ENCODE measurements at places on chromosomes 12 and 14. TPM values are rescaled to one million over a fixed set of nuclear protein-coding genes. Genes with fewer than 3 reads are reported as not detected.

BBS10 gene
- total RNA-seq: 11.2 TPM

DPPA3 gene
- total RNA-seq: not detected

CLEC4E gene
- not detected for total RNA-seq

DCN gene
- total RNA-seq: not detected

ATL1 gene
- 3.8 TPM for total RNA-seq

FGD4 gene
- total RNA-seq: 3.9 TPM

CLEC4C gene
- total RNA-seq: 0.39 TPM

ANKRD33 gene
- not detected for total RNA-seq

SUOX gene
- 7.5 TPM for total RNA-seq

GNPNAT1 gene
- total RNA-seq: 7.8 TPM

KRT3 gene
- total RNA-seq: not detected

GRCh38 chr12:41881891-41882805 lies 262.5 kb downstream of the GXYLT1 start:
- no peak overlapping the region for H3K27ac ChIP-seq
- DNase-seq: no peak
- H3K27me3 ChIP-seq: no peaks in the 10 kb centered on the region
- no peaks in the 10 kb centered on the region for H3K4me1 ChIP-seq

GRCh38 chr12:123516216-123516780 lies 17.2 kb downstream of the RILPL1 start:
- DNase-seq: no peak
- H3K36me3 ChIP-seq: no peaks in the 10 kb centered on the region
- no peaks in the 10 kb centered on the region for H3K27me3 ChIP-seq
- H3K27ac ChIP-seq: no peak overlapping the region

DNA sequence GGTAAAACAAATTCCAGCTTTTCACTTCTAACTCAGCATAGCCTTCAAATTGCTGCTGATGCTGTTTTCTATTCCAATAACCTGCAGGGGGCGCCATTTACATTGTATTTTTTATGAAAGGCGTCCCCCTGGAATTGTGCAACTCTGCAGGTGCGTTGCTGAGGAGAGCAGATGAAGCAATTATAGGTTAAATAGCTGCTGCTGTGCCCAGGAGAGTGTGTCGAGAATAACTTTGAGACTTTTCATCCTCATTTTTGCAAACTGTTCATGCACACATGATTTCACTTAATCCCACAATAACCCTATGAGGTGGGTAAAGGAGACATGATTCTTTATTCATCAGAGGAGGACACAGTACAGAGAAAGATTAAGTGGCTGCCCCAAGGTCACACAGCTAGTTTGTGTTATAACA lies 75.7 kb downstream of the MYRFL start:
- no peaks in the 10 kb centered on the region for H3K36me3 ChIP-seq
- DNase-seq: peak; percentile 75
- no peaks in the 10 kb centered on the region for H3K27me3 ChIP-seq

GRCh38 chr14:73313151-73313550 lies 75.8 kb downstream of the PAPLN start:
- H3K4me3 ChIP-seq: no peak overlapping the region
- no peaks in the 10 kb centered on the region for H3K27me3 ChIP-seq
- DNase-seq: no peak

- no peak overlapping the region for H3K27ac ChIP-seq
- H3K27me3 ChIP-seq: peaks cover 30% of the 10 kb centered on the region
- no peaks in the 10 kb centered on the region for H3K36me3 ChIP-seq
- H3K4me3 ChIP-seq: no peak overlapping the region
- peaks cover 17% of the 10 kb centered on the region for H3K4me1 ChIP-seq
- no peak for DNase-seq
Observed at GRCh38 chr12:6834254-6834653, 6.0 kb downstream of the P3H3 start.

- DNase-seq: no peak
- H3K4me1 ChIP-seq: peaks cover 14% of the 10 kb centered on the region
- no peak overlapping the region for H3K27ac ChIP-seq
- H3K36me3 ChIP-seq: no peaks in the 10 kb centered on the region
- H3K27me3 ChIP-seq: peaks cover 17% of the 10 kb centered on the region
Observed at GRCh38 chr12:32891956-32892355, 4.6 kb downstream of the PKP2 start.

- no peak overlapping the region for H3K27ac ChIP-seq
- no peak for DNase-seq
- H3K27me3 ChIP-seq: no peaks in the 10 kb centered on the region
- H3K4me3 ChIP-seq: no peak overlapping the region
- H3K36me3 ChIP-seq: no peaks in the 10 kb centered on the region
Observed at GRCh38 chr12:52670961-52671360, 9.2 kb downstream of the KRT1 start.

GRCh38 chr12:51441583-51441982 lies 17.0 kb downstream of the SLC4A8 start:
- no peaks in the 10 kb centered on the region for H3K27me3 ChIP-seq
- H3K4me1 ChIP-seq: no peaks in the 10 kb centered on the region
- H3K27ac ChIP-seq: no peak overlapping the region

- H3K36me3 ChIP-seq: no peaks in the 10 kb centered on the region
- no peaks in the 10 kb centered on the region for H3K4me1 ChIP-seq
- DNase-seq: no peak
- H3K4me3 ChIP-seq: no peak overlapping the region
- H3K27ac ChIP-seq: no peak overlapping the region
- peaks cover 4% of the 10 kb centered on the region for H3K27me3 ChIP-seq
Observed at GRCh38 chr14:104222396-104223036, 84.1 kb downstream of the KIF26A start.

DNA sequence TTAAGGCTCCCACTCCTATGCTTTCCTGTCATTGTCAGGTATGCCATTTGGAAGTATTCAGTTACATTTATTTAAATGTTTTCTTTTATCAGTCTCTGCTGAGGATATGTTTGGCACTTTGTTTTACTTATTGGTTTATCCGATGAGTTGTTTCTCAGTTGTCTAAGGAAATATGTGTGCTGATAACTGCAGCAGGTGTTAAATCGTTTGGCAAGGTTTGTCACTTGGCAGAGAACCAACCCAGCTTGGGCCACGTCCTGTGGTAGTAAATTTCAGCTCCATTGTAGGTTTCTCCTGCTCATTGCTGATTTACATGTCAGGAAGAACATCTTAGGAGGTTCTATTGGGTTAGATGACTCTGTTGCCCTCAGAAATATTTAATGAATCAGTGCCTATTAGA lies 22.0 kb upstream of the MGST1 start:
- no peaks in the 10 kb centered on the region for H3K36me3 ChIP-seq
- H3K27ac ChIP-seq: no peak overlapping the region
- no peaks in the 10 kb centered on the region for H3K4me1 ChIP-seq
- H3K27me3 ChIP-seq: no peaks in the 10 kb centered on the region

- H3K27ac ChIP-seq: no peak overlapping the region
- no peaks in the 10 kb centered on the region for H3K27me3 ChIP-seq
- H3K4me3 ChIP-seq: no peak overlapping the region
Observed at GRCh38 chr12:90826036-90826435, 128.9 kb downstream of the CCER1 start.

DNA sequence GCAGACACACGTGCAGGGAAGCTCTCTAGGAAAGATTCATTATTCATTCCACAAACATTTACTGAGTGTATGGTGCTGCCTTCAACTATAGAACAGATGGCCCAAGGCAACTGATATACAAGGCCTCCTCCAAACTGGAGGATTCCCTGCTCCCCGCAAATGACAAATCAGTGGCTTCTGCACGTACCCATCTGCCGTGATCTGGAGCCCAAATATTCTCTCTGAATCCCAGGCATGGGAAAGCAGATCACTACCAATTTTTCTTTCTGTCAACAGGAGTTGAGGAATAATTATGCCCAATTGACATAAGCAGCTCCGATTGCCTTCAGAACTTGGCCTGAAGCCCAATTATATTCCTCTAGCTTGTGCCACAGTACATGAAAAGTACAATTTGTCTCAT lies 174.2 kb upstream of the CCDC196 start:
- no peak overlapping the region for H3K4me3 ChIP-seq
- H3K27me3 ChIP-seq: peaks cover 5% of the 10 kb centered on the region
- DNase-seq: no peak
- no peaks in the 10 kb centered on the region for H3K36me3 ChIP-seq
- H3K4me1 ChIP-seq: no peaks in the 10 kb centered on the region

GRCh38 chr12:62789851-62790250 lies 145.1 kb downstream of the PPM1H start:
- DNase-seq: no peak
- no peak overlapping the region for H3K4me3 ChIP-seq
- no peaks in the 10 kb centered on the region for H3K27me3 ChIP-seq
- no peak overlapping the region for H3K27ac ChIP-seq
- no peaks in the 10 kb centered on the region for H3K36me3 ChIP-seq

DNA sequence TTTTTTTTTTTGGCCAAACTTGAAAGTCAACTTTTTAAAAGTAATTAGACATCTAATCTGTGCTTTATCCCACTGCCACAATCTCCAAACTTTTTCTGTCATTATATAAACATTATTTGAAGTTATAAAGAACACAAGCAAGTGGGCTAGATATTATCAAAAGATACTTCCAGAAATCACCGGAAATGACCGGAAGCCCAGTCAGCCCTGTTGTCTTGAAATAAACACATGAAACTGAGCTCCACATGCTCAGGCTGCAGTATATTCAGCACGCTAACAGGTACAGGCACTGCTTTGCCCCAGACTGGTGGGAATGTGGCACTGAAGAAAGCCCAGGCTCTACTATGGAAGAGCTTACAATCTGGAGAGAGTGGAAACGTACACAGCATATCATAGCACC lies 158.9 kb upstream of the PLEKHG7 start:
- no peak overlapping the region for H3K27ac ChIP-seq
- no peak for DNase-seq
- H3K27me3 ChIP-seq: no peaks in the 10 kb centered on the region
- no peaks in the 10 kb centered on the region for H3K36me3 ChIP-seq
- peaks cover 52% of the 10 kb centered on the region for H3K4me1 ChIP-seq
- no peak overlapping the region for H3K4me3 ChIP-seq

DNA sequence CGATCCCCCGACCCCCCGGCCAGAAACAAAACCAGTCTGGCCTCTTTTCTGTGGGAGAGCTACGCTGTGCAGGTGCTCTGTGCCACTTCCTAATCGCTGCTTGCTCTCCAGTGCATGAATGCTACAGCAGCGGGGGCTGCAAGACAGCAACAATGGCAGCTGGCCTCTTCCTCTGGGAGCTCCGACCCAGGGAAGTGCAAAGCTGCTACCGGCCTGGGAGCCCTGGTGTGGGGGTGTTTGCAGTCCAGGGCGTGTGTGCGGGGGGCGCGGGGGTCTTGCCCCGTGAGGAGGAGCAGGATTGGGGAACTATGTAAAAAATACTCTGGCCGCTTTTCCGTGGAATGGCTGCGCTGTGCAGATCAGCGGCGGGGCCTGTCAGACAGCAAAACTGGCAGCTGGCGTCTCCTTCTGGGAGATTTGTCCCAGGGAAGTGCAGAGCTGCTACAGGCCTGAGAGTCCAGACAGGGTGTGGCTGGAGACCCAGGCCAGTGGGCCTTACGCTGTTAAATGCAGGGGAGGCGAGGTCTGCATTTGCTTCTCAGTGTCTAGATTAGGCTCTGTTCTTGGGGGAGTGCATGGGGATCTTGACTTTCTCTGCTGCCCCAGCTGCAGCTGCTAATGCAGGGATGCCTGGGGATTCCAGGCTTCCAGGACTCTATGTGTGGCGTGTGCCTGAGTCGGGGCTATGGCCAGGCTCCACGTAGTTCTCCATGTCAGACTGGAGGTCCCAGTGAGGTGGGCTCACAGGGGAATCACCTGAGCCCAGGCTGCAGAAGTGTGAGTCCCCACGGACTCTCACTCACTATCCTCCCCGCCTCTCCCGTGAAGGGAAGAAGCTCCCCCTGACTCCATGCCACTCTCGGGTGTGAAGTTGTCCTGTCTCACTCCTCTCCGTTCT lies 344.5 kb downstream of the AEBP2 start:
- H3K4me1 ChIP-seq: no peaks in the 10 kb centered on the region
- no peak overlapping the region for H3K4me3 ChIP-seq
- no peak for DNase-seq
- H3K36me3 ChIP-seq: no peaks in the 10 kb centered on the region
- no peak overlapping the region for H3K27ac ChIP-seq
- no peaks in the 10 kb centered on the region for H3K27me3 ChIP-seq

DNA sequence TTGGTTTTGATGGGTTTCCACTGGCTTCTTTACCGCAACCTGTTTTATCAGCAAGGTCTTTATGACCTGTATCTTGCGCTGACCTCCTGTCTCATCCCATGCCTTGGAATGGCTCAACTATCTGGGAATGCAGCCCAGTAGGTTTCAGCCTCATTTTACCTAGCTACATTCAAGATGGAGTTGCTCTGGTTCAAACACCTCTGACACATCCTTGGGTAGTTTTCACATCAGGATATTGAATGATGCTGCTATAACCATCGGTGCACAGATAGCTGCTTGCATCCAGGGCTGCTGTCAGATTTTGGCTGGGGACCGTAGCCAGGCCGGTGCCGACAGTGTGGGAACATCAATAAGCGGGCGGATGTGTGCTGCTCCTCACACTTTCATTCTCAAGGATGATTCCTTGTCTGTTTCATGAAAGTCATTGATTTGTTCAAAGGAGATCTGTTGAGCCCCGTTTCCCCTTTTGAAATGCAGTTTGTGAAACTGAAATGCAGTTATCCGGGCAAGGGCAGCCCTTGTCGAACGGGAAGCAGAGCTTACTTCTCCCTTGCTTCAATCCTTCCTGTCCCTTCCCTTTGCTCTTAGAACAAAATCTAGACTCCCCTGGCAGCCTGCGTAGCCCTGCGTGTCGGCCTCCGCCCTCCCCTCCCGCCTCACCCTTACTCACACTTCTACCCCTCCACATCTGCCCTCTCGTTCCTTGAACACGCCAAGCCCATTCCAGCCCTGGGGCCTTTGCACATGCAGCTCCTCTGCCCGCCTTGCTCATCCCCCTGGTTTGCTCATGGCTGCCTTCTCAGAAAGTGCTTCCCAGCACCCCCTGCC lies 49.2 kb upstream of the NCOR2 start:
- H3K27ac ChIP-seq: no peak overlapping the region
- no peak overlapping the region for H3K4me3 ChIP-seq
- peaks cover 4% of the 10 kb centered on the region for H3K4me1 ChIP-seq

- H3K27me3 ChIP-seq: no peaks in the 10 kb centered on the region
- H3K27ac ChIP-seq: no peak overlapping the region
- no peaks in the 10 kb centered on the region for H3K36me3 ChIP-seq
- H3K4me1 ChIP-seq: no peaks in the 10 kb centered on the region
- H3K4me3 ChIP-seq: no peak overlapping the region
Observed at GRCh38 chr14:91893007-91893406, 25.7 kb upstream of the TC2N start.

- H3K36me3 ChIP-seq: no peaks in the 10 kb centered on the region
- no peak overlapping the region for H3K4me3 ChIP-seq
- no peak for DNase-seq
- H3K4me1 ChIP-seq: no peaks in the 10 kb centered on the region
Observed at GRCh38 chr14:67400434-67400833, 11.5 kb downstream of the PLEK2 start.

DNA sequence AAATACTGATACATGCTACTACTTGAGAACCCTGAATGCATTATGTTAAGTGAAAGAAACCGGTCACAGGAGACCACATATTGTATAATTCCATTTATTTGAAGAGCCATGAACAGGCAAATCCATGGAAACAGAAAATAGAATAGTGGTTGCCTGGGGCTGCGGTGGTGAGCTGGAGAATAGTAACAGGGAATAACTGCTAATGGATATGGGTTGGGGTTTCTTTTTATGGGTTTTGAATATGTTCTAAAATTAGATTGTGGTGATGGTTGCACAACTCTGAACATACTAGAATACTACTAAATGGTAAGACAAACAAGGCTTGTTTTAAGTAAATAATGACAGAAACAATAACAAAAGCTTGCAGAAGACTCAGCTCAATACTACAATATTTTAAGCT lies 293.0 kb downstream of the BTG1 start:
- no peaks in the 10 kb centered on the region for H3K4me1 ChIP-seq
- no peaks in the 10 kb centered on the region for H3K36me3 ChIP-seq
- H3K27ac ChIP-seq: no peak overlapping the region
- no peak for DNase-seq
